ENCODE measurements at places on chromosomes 12 and 14.
A peak's percentile ranks its signal among the peaks of the same experiment; 100 is the strongest.

DNA sequence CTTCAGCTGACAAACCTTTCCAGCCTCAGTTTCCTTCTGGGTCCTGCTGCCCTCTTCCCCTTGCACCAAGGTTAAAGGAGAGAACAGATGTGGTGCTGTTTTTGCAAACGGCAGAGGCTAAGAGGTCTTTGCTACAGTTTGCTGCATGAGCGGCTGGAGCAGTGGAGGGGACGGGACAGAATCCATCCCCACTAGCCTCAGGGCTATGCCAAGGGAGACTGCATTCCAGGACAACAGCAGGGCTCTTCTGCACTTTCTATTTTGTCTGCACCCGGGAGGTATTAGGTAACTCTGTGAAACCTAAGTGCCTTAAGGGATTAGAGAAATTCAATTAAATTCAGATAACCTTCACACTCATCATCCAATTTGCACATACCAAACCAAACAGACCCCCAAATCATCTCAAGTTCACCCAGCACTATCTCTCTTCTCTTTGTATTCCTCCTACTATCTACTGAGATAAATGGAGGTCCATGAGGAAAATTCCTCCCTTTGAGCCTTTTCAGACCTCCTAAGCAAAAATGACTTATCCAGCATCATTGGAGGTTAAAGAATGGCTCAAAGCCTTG is 103.8 kb upstream of the VRK1 start:
- DNase-seq, result no peak

DNA sequence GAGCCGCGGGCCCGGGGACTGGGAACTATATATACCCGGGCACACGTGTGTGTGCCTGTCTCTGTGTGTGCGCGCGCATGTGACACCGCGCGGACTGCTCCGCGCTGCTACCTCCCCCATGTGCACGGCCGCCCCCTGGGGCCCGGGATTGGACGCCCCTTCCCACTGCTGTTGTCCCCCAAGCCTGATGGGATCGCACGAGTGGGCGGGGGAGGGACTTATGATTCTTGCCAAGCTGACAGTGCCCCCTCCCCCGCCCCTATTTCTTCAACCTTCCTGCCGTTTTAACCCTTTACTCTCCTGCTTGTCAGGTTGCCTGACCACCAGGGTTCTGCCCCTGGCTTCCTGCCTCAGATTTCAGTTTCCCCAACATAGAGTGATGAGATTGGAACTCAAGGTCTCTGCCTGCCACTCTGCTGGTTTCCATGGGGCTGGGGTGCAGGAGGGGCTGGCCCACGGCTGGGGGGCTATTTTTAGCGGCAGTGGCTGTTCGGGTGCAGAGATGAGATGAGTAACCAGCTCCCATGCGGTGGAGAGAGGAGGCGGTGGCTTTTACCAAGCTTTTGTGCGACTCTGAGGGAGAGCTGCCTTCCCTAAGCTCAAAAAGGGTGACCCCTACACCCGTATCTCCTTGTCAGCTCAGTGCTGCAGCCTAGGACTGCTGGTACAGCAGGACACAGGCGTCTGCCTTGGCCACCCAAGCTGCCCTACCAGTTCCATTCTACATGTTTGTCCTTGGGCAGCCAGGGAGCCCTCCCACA is at the start of gene DDN:
TSS of gene DDN (minus strand) at position 5 of the 761 bp plus-strand sequence. CDS start 88 bp downstream, outside the sequence.
- peak; percentile 64 for DNase-seq

GRCh38 chr14:65850429-65851135 is 438.1 kb downstream of the FUT8 start:
- peak; percentile 67 for DNase-seq

DNA sequence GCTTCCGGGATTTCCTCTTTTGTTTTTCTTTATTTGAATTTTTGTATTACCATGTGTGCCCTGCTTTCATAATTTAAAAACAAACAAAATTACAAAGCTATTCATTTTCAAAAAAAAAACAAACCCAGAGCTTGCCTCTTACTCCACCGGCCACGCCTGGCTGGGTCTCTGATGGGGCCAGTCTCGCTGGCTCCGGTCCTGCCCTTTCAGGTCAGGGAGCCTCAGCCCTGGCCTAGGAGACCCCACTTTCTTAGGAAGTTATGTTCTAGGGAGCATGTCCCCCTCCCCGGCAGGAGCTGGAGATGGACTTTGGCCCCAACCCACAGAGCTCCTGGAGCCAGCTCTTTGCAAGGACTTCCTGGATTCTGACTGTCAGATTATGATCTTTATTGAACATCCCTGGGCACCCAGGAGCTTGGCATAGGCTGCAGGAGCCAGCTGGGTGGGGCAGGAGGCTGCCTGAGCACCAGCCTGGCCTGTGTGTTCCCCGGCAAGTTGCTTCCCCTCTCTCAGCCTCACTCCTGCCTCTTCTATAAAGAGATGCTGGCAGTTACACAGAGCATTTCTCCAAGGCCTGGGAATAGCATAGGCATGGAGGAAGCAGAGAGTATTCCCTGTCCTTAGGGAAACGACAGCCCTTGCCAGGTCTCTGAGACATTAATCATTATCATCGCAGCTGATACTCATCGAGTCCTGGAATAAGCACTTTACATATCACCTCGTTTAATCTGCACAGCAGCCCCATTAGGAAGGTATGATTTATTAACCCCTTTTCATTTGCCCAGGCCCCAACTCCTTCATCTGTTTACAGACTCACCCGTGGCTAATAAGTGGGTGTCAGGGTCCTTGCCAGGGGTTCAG is 3.5 kb downstream of the DEGS2 start:
- DNase-seq, result peak; percentile 62

GRCh38 chr12:101942250-101942605 is 64.8 kb downstream of the DRAM1 start:
- DNase-seq, result no peak

GRCh38 chr12:130704606-130705005 is 11.5 kb downstream of the RIMBP2 start:
- no peak for DNase-seq

DNA sequence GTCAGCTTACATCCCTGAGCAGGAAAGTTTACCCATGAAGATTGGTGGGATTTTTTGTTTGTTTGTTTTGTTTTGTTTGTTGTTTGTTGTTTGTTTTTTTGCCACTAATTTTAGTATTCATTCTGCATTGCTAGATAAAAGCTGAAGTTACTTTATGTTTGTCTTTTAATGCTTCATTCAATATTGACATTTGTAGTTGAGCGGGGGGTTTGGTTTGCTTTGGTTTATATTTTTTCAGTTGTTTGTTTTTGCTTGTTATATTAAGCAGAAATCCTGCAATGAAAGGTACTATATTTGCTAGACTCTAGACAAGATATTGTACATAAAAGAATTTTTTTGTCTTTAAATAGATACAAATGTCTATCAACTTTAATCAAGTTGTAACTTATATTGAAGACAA is 37.6 kb downstream of the CD9 start:
- DNase-seq, result no peak

- DNase-seq, result no peak
Measured at GRCh38 chr14:77036484-77037214, 8.1 kb upstream of the IRF2BPL start.

GRCh38 chr12:111686574-111687105 is 787 bp downstream of the ACAD10 start:
- DNase-seq, result no peak

Measured in NCI-H2081 (cell line).